ENCODE measurements at places on chromosomes 12 and 14. TPM values are rescaled to one million over a fixed set of nuclear protein-coding genes. Genes with fewer than 3 reads are reported as not detected.

The MAP1LC3B2 gene
- total RNA-seq = 0.26 TPM

The WIF1 gene
- not detected for total RNA-seq

The ACSM4 gene
- not detected for total RNA-seq

The AICDA gene
- not detected for total RNA-seq

The RNFT2 gene
- 2.1 TPM for total RNA-seq
